ENCODE measurements at places on chromosomes 6 and 20.

GRCh38 chr20:59772931-59773913 is 160.2 kb downstream of the SYCP2 start:
- no peak for DNase-seq

DNA sequence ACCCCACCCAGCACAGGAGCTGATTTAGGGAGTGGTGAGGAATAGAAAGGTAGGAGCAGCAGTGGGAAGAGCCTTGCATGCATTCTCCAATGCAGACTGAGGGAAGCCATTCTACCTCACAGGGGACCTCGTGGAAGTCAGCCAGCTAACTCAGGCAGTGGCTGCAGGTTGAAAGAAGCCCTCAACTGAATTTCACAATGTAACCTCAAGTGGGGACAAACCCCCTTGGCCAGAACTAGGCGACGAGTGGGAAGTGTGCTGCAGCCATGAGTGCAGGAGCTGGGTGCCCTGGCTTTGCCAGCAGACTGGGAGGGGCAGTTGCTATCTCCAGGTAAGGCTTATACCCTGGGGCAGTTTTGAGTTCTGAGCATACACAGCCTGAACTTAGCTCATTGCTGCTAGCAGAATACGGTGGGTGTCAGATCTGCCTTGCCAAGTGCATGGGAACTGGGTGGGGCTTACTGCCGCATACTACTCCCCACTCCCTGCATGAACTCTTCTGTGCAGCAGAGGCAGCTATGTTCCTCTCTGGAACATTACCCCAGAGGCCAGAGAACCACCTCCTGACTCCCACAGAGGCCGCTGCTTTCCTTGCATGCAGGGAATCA is 126.5 kb downstream of the CDK19 start:
- DNase-seq: no peak

GRCh38 chr6:128311944-128312570 is 208.3 kb downstream of the PTPRK start:
- DNase-seq: no peak

- DNase-seq: no peak
Observed at GRCh38 chr20:18007534-18008292, 38.9 kb downstream of the MGME1 start.

- no peak for DNase-seq
Observed at GRCh38 chr6:70666706-70667105, 977 bp upstream of the SMAP1 start.

DNA sequence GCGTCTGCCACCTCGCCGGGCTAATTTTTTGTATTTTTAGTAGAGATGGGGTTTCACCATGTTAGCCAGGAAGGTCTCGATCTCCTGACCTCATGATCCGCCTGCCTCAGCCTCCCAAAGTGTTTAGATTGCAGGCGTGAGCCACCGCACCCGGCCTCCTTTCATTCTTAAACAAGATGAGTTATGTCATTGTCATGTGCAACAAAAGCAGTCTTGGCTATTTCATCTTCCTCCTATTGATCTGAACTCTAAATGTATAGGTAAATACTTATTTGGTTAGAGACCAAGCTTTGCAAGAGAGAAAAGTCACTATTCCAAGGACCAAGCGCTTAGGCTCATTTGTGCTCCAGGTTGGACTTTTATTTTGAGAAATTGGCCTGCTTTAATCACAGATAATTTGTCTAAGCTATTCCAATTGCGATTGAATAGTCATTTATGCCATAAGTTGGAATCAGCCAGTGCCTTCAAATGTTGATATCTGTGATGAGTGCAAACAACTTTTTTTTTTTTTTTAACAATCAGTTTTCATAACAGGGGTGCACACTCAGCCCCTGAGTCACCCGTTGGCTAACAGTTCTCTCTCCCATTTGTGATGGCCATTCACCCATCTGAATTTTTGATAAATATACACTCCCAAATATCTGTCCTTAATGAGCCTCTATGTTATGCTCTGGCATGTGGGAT is 167.3 kb downstream of the BCAS1 start:
- DNase-seq: no peak

- no peak for DNase-seq
Observed at GRCh38 chr6:139372326-139373153, 1.9 kb downstream of the CITED2 start.

DNA sequence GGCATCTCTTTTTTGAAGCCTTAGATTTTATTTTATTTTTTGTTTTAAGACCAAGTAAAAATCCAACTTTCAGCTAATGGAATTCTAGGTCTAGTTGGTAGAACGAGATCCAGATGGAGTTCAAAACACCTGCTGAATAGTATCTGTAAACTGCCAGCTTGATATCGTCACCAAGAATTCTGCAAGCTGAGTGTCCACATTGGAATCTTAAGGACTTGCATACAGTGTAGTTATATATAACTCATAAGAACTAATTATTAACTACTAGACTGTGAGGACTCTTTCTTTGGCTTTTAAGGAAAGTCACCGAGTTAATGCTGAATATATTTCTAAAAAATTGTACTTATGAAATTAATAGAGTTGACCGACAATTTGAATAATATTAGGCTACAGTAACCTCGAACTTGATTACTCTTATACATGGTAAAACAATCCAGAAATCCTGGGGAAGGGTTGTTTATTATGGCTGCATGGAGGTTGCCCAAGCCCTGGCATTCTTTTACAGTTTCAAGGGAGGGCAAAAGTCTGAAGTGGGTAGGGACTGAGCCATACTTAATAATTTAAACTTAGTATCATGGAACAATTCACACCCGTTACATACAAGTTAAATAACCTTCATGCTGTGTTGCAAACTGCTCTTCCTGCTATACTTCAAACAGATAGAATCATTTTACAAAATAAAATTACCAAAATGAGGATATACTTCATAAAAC is 553.9 kb downstream of the PTPRT start:
- no peak for DNase-seq

GRCh38 chr6:143657809-143658208 is 20.0 kb upstream of the PHACTR2 start:
- DNase-seq: no peak

DNA sequence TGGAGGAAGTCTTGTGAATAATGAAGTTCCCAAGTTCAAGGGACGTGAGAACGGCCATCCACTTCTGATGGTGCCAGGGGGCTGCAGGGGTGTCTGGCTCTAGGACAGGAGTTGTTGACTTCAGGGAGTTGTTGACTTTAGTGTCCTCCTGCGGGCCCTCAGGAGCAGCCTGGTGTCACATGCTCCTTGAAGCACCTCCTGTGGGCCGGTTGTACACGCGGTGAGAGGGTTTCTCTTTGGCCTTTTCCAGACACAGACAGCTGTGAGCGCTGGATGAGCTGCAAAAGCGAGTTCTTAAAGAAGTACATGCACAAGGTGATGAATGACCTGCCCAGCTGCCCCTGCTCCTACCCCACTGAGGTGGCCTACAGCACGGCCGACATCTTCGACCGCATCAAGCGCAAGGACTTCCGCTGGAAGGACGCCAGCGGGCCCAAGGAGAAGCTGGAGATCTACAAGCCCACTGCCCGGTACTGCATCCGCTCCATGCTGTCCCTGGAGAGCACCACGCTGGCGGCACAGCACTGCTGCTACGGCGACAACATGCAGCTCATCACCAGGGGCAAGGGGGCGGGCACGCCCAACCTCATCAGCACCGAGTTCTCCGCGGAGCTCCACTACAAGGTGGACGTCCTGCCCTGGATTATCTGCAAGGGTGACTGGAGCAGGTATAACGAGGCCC is 77.8 kb downstream of the ISM1 start:
- no peak for DNase-seq

GRCh38 chr6:90315354-90315950 is 18.8 kb upstream of the BACH2 start:
- DNase-seq: no peak

DNA sequence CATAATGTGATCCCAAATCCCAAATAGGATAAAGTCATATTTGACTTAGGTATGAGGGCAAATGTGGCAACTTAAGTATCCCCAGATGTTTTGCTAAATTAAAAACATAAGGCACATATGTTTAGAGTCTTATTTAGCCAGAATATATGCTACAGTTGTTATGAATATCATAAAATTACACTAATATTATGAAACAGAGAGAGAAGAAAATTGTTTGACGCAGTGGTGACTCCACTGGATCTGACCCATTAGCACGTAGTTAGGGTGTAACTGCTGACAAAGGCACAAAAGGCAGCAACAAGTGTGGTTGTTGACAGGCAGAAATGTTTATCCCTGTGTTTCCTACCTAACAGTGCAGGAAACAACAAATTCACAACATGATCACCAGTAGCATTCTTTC is 152.4 kb upstream of the THBS2 start:
- DNase-seq: no peak

GRCh38 chr6:30093951-30094661 is 18.5 kb upstream of the RNF39 start:
- no peak for DNase-seq

DNA sequence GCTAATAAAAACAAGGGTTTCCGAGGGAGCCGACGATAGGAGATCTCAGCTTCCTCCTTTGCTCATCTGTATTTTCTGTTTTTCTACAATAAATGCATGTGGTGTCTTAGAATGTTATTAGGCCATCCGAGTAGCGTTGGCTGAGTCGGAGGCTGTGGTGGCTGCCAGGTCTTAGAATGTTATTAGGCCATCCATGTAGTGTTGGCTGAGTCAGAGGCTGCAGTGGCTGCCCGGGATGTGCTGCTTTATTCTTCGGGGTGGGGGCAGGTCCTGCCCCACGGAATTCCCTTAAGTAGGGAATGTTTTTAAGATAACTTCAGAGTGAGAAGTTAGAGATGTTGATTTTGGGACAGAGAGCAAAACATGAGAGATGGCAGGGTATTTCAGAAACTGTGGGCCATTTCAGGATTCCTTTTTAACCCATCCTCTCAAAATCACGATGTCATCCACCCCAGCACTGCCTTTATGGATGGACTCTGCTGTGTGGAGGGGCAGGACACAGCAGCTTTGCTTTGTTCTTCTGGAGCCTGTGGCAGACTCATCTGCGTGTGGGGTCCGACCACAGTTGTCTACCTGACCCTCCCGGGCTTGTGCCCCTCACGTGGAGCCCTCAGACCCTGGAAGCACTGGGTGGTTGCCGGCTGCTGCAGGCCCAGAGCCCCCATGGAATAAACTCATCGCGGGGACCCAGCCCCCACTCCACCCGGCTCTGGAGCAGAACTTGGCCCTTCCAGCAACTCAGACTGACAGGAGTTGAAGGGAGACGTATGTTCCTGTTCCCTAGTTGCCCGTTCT is 20.4 kb downstream of the OSBPL2 start:
- no peak for DNase-seq

DNA sequence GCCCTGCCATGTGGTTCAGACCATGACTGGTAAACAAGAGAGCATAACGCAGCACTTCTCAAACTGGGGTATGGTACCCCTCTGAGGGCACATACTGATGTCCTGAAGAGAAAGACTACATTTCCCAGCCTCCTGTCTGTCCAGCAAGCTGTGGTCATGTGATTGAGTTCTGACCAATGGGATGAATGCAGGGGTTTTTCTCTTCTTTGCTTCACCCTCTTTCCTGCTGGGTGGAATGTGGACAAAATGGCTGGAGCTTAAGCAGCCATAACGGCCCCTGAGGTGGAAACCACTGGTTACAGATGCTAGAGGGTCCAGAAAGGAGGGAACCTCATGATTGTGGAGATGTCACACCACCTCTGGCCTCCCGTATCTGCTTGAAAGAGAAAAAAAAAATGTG is 19.4 kb upstream of the KCNB1 start:
- no peak for DNase-seq

DNA sequence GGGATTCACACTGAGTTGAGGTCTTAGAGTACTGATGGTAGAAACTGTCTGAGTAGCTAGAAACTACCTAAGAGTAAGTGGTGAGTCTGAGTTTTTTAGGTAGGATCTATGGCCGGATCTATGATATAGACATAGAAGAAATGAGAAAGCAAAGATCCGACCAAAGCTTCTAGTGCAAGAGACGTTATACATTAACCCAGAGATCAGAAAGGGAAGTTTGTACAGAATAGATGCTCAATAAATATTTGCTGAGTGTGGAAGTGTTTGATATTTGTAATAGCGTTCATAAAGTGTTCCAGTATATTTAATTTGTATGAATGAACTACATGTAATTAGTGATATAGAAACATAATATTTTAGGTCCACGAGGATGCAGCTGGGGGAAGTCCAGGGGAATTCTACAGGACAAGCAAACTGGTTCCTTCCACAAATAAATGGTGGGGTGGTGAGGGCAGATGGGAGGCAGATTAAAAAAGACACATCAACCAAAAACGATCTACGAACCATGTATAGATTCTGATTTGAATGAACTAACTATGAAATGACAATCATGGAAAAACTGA is 31.9 kb upstream of the JARID2 start:
- DNase-seq: no peak

DNA sequence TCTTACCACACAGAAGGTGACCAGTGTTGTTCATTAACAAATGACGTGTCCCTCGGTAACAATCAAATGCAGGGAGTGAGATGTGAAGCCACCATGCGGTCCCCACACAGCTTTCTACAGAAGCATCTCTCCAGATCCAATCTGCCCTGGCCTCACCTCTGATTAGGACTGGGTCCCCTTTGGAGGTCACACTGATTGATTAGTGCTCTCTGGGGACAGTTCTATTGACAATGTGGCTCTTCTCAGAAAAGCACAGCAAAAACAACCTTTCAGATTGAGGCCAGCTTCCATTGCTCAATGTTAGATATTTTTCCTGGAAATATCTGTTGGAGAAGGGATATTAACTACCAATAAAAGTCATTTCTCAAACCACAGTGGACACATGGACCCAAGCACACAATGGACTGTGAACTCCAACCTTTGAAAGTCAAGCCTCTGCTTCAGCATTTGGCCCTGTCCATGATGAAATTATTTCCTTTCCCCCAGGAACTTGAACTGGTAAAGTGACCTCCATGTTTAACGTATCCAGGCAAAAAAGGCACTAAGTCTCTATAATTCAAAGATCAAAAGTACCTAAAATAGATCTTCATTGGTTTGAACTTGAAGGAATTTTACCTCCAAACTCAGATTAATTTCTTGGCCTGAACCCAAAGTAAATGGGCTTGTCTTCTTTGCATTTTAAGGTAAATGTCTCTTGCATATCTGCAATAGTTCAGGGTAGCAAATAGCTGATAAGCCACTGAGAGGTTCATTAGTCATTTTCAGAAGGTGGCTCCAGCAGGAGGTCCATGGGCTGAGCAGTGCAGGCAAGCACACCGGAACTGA is 118.5 kb downstream of the FOXA2 start:
- no peak for DNase-seq

- no peak for DNase-seq
Observed at GRCh38 chr20:6941571-6941970, 174.1 kb downstream of the BMP2 start.

GRCh38 chr6:151765444-151765886 is 42.0 kb upstream of the ESR1 start:
- no peak for DNase-seq

- no peak for DNase-seq
Observed at GRCh38 chr6:25872814-25873213, 1.2 kb downstream of the SLC17A3 start.

DNA sequence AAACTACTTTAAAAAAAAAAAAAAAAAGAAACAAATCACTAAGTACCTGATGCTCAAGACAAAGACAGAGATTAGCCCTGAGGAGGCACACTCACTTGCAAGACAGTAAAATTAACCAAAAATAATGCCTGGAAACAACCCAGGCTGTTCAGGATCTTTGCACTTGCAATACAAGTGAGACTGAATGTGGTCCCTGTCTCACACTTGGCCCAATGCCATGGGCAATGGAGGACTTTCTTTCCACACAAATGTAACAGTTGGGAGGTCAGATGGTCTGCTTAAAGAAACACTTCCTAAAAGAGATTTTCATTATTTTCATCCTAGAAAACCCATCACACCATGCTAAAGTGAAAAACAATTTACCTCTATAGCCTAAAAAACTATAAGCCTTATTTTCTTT is 16.2 kb downstream of the STAU1 start:
- no peak for DNase-seq

GRCh38 chr6:156161471-156161870 is 615.7 kb upstream of the ARID1B start:
- DNase-seq: no peak

All from stimulated activated CD4-positive, alpha-beta T cell treated with anti-CD3 and anti-CD28 coated beads, TNF-alpha, amount 100 ng/mL, for 4 hours (primary cell).